ENCODE measurements at places on chromosomes 13 and 19. TPM values are rescaled to one million over a fixed set of nuclear protein-coding genes. Genes with fewer than 3 reads are reported as not detected.

GRCh38 chr13:19156013-19156825 is 25.4 kb downstream of the TUBA3C start:
- DNase-seq = no peak

DNA sequence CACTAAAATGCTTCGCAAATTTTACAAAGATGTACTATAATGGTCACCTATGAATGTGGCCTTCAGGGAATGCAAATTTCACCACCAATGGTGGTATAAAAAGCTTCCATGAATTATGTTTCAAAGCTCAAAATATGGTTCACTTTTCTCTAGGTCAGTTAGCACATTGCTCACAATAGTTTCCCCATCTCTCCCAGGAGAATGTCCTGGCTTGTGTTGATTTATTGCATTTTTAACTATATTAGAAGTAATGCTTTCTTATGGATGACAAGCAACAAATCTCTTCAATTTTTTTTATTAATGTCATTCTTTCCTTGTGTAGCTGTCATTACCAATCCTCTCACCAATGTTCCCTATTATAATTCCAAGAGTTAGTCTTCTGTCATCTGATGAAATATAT is 621.2 kb downstream of the TBC1D4 start:
- no peak for DNase-seq

The RNF17 gene
- polyA plus RNA-seq = not detected

GRCh38 chr19:1883784-1884183 is 1.5 kb downstream of the ABHD17A start:
- no peak for DNase-seq

GRCh38 chr19:29507081-29507860 is 18.5 kb upstream of the VSTM2B start:
- no peak for DNase-seq

DNA sequence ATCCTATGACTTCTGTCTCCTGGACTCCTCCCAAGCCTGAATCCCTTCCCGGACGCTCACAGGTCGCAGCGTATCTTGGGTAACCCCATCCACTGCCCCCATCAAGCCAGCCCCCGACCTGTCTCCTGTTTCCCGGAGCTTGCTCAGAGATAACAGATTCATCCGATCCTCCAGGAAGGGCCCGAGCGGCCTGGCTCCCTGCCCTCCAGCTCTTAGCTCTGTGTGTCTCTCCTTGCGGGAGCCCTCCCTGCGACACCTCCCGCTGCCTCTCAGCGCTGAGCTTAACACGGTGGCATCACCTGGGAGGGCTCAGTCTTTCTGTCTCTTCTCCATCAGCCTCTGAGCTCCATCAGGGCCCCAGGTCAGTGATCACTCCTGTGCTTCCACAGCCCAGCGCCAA is 4.3 kb upstream of the TMEM255B start:
- DNase-seq = no peak
